ENCODE measurements at places on chromosomes 1 and 21. TPM values are rescaled to one million over a fixed set of nuclear protein-coding genes. Genes with fewer than 3 reads are reported as not detected.

DNA sequence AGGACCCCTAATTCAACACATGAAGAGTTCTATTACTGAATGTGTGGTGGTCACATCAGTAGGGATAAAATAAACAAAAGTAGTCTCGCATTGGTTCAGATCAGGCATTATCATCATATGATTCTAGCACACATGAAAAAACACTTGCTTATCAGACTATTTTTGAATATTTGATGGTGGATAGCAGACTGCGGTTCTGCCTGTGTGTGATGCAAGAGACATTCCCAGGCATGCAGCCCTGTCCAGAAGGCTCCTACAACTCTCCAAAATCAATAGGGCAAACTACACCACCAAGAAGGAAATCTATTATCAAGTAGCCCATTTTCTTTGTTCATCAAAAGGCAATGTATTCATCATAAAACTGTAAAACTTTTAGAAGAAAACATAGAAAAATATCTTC, 304.7 kb downstream of the DUSP10 start:
- DNase-seq: no peak

DNA sequence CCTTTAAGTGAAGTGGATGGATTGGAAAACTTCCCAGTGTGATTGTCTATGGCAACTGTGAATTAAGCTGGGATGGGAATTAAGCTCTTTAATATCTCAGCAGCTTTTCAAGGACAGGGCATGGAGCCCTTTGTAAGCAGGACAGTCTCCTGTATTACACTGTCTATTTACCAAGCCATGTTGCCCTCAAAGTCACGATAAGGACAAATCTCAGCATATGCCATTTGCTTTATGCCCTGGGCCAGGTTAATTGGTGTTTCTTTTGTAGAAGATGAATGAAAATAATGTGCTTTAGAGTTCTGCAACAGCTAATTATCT, 17.6 kb downstream of the UTP25 start:
- DNase-seq: no peak

GRCh38 chr1:8073112-8073855, 47.2 kb upstream of the ERRFI1 start:
- DNase-seq: no peak

Gene DTL
- total RNA-seq: 54.7 TPM

DNA sequence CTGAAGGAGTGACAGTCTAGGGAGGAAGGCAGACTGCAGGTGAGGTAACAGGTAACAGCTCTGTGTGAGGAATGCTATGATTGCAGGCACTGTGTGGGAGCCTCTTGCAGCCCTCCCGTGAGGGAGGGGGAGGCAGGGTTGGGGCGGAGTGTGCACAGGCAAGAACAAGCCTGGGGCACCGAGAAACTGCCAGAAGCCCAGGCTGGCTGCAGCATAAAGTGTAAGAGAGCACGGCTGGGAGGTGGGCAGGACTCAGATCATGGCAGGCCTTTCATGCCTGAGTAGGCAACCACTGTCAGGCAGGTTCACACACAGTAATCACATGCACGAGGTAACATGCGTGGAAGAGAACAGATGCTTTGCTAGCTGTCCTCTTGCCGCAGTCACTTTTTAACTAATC, 11.3 kb upstream of the RHEX start:
- no peak for DNase-seq

Gene RXRG
- total RNA-seq: not detected

GRCh38 chr21:26331205-26331980, 160.8 kb upstream of the APP start:
- DNase-seq: no peak

GRCh38 chr1:235566084-235566483, 61.8 kb upstream of the B3GALNT2 start:
- no peak for DNase-seq

GRCh38 chr1:67729872-67730271, 44.9 kb downstream of the GADD45A start:
- DNase-seq: no peak

Gene ARHGAP30
- 273 TPM for total RNA-seq

- DNase-seq: no peak
Measured at GRCh38 chr1:222898191-222898527, 83.3 kb downstream of the DISP1 start.

Gene KCNT2
- not detected for total RNA-seq

GRCh38 chr1:241813768-241814320, 34.2 kb upstream of the EXO1 start:
- no peak for DNase-seq

DNA sequence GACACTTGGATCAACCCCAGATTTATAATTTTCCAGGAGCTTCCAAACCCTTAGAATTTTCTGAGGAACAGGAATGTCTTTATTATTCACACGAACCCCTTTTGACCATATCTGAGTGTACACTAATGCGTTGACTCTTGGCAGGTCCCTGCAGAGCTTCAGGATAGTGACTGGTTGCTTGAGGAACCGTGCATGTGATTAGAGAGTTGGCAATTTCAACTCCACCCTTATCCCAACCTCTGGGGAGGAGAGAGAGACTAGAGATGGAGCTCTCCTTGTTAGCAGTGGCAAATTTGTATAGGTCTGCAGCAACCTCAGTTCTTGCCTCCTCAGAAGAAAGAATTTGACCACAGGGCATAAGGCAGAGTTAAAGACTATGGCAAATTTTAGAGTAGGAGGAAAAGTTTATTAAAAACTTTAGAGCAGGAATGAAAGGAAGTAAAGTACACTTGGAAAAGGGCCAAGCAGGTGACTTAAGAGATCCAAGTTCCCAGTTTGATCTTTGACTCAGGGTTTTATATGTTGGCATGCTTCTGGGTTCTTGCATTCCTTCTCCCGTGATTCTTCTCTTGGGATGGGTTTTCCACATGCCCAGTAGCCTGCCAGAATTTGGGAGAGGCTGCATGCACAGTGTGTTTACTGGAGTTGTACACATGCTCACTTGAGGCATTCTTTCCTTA, 93.8 kb upstream of the ETV3 start:
- no peak for DNase-seq

Gene HUNK
- total RNA-seq: 0.48 TPM

DNA sequence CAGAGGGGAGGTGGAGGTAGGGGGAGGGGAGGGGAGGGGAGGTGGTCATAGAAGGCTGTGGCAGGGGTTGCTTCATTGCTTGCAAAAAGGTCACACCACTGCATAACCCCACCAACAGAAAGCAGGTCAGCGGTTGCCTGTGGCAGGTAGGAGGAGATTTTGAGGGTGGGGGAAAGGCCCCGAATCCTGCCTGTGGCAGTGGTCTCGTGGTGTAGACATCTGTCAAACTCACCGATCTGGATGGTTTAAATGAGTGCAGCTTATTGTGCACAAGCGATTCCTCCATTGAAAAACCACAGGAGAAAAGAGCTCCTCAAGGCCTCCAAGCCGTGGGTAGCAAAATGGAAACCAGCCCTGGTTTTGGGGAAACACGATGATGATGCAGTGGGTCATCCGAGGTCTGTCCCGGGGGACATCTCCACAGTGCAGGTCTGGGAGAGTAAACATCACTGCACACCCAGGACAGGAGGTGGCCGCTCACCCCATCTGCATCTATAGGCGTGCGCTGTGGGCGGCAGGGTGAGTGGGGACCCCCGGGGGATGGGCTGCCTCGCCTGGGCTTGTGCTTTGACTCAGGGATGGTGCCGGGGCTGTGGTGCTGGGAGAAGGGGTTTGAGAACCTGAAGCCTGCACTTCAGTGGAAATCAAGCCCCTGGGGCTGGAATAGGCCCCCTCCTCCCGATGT, 112.3 kb downstream of the CRYAA start:
- DNase-seq: no peak

DNA sequence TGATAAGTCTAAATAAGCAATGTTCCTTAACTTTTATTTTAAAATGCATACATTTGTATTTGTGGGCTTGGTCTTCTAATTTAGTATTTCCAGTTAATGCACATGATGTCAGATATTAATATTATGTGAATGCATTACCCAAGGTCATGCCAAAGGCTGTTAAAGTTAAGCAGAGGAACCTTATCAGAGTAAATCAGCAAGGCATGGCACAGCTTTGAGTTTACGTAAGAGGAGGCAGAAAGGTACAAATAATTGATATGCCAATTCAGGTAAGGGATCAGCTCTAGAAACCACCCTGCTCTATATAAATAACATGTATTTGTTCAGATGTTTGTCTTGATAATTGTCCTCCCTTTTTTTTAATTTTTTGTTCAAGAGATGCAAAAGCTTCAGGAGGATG, 64.5 kb upstream of the CHRM3 start:
- DNase-seq: no peak

- no peak for DNase-seq
Measured at GRCh38 chr1:161954050-161954449, 69.6 kb downstream of the OLFML2B start.

DNA sequence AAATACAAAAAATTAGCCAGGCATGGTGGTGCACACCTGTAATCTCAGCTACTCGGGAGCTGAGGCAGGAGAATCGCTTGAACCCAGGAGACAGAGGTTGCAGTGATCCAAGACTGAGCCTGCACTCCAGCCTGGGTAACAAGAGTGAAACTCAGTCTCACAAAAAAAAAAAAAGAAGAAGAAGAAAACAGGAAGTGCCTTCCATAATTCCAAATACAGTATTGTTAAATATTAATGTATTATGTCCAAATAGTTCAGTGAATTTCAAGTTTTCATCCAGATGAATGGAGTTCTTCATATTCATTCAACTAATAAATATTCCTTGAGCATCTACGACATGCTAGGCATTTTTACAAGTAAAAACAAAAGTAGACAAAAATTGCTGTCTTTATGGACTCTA, 33.3 kb downstream of the PLEKHO1 start:
- DNase-seq: no peak

DNA sequence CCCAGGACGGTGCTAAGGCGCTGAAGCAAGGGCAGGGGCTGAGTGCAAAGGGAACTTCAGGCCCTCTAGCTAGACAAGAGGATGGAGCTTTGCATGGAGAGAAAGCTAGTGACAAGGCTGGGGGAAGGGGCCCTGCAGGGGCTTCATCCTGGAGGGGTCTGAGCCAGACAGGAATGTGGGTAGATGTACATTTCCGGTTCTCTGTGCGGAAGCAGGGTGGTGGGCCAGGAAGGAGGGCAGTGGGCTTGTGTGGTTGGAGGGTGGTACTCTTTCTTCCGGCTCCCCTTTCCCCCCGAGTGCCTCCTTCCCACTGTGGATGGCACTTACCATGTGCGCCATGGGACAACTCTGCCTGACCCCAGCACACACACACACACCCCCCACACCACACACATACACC, 1.5 kb downstream of the KISS1 start:
- DNase-seq: no peak

- no peak for DNase-seq
Measured at GRCh38 chr21:20591284-20591683, 406.9 kb upstream of the NCAM2 start.

DNA sequence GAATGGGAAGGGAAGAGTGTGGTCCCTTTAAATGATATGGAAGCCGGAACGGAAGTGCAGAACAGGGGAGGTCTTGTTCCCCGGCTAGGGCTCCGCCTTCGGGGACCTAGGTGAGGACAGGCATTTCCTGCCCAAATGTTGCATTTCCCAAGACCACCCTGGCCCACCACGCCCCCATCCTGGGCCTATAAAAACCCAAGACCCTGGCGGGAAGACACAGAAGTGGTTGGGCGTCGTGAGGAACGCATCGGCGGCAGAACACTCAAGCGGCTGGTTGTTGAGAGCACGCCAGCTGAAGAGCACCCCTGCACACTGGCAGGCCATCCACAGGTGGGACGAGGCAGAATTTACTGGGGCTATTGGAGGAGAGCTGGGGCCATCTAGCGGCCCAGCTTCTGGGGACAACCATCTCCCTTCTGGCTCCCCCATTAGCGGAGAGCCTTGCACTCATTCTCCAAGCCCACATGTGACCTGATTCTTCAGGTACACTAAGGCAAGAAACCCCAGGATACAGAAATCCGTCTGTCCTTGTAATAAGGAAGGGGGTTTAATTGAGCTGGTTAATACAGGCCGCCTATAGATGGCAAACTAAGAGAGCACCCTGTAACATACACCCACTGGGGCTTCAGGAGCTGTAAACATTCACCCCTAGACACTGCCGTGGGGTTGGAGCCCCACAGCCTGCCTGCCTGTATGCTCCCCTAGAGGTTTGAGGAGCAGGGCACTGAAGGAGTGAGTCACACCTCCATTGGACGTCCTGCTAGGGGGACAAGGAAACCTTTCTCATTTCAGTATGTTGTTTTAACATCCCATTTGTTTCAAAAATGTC, 1327.9 kb downstream of the BRINP3 start:
- DNase-seq: no peak

DNA sequence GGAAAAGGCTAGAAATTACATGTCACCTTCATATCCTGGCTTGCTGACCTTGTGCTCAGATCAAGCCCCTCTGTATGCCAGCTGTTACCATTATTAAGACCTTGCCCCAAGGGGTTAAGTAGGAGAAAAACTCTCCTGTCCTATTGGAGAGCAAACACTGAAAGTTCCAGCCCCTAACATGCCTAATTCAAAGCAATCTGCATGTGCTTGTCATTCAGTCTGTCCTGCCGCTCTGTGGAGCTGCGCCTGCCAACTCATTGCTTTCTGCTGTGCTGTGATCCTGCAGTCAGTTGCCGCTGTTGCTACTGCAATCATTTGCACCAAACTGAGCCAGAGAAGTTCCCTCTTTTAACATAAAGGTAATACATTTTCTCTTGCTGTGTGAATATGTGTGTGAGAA, 113.4 kb downstream of the DISP1 start:
- DNase-seq: no peak

Gene WNT9A
- 0.08 TPM for total RNA-seq

Gene RAB7B
- 0.91 TPM for total RNA-seq

DNA sequence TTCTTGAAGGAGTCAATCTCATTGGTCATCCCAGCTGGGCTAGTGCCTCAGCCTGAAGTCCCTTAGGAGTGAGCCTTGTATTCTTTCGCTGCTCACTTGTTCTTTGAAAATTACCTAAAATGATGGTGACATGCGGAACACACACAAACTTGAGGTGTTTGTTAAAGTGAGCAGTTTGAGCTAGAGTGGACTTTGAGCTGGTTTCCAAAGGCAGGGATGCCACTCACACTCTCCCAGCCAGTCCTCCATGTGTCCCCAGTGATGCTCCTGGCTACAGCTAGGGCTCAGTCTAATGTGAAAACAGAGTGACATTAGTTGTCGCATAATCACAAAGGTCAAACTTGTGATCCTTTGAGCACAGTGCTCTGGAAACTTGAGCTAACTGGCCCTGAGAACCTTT, 84.3 kb downstream of the DTL start:
- no peak for DNase-seq

DNA sequence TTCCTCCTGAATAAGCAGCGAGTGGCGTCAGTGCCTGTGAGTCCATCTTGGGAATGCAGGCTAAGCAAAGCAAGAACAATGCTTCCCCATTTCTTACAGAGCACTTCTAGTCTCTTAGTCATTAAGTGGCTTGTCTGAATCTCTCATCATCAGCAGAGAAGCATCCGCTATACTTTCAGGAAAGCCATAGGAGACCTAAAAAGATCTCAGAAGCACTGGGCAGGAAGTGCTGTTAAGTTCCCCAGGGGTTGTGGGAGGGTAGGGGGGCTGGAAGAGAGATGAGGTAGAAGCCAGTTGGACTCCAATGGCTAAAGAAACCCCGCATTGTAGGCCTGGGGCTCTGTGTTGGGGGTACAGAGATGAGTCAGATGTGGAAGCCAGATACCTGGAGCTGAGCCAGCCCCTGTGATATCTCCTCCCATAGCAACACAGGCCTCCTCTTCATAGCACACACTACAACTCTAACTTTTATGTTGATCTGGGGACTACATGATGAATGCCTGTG, 44.9 kb downstream of the SYT6 start:
- no peak for DNase-seq

Gene TMEM269
- 0.22 TPM for total RNA-seq

GRCh38 chr21:33023574-33024200, 2.0 kb upstream of the OLIG2 start:
- DNase-seq: peak; percentile 33

Gene LY9
- total RNA-seq: 70.9 TPM

GRCh38 chr1:211870156-211870555, 39.6 kb upstream of the LPGAT1 start:
- DNase-seq: no peak

Gene GPR157
- 3.1 TPM for total RNA-seq

Measured in activated naive CD8-positive, alpha-beta T cell treated with anti-CD3 and anti-CD28 coated beads, Interleukin-2, amount 10 ng/mL, durations not matched to agents 7 days and 5 days (primary cell).